GM12878 (cell line): ENCODE measurements at places on chromosomes 1 and 21.

DNA sequence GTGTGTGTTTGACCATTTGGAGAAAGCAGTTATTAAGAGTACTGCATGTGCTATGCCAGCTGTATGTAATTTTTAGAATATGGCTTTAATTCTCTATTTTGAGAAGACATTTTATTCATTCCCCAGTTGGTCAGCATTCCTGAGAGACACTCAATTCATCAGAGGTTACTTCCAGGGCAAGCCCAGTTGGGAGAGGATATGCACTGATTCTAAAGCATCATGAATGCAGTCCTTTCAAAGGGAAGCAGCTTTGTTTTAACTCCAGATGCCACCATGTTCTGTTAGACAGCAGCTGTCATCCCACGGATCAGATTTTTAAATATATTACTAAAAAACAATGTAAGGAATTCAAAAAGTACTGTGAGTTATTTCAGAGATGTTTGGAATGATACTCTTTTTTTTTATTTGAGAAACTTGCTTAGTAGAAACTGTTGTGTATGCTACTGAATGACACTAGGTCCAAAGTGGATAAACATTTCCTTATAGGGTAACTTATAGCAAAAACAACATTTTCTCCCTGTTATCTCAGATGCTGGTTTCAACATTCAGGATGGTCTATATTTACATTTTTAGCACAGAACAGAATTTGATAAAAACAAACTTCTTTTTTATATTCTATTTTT lies 149.5 kb upstream of the B3GALT2 start:
- no peaks in the 10 kb centered on the region for H3K36me3 ChIP-seq
- no peaks in the 10 kb centered on the region; the same call in 1 of the 2 replicates for H3K4me1 ChIP-seq
- H3K4me3 ChIP-seq = no peak overlapping the region
- no peak overlapping the region for H3K27ac ChIP-seq
- H3K27me3 ChIP-seq = no peaks in the 10 kb centered on the region

GRCh38 chr1:177927021-177927596 lies 42.7 kb downstream of the SEC16B start:
- DNase-seq = no peak
- H3K36me3 ChIP-seq = no peaks in the 10 kb centered on the region
- H3K4me1 ChIP-seq = no peaks in the 10 kb centered on the region
- H3K4me3 ChIP-seq = no peak overlapping the region
- H3K27me3 ChIP-seq = no peaks in the 10 kb centered on the region; the same call in 1 of the 2 replicates
- no peak overlapping the region for H3K27ac ChIP-seq

GRCh38 chr1:173646656-173647055 lies 11.5 kb downstream of the TEX50 start:
- no peak overlapping the region for H3K4me3 ChIP-seq
- DNase-seq = no peak
- H3K27me3 ChIP-seq = no peaks in the 10 kb centered on the region
- no peaks in the 10 kb centered on the region for H3K4me1 ChIP-seq

DNA sequence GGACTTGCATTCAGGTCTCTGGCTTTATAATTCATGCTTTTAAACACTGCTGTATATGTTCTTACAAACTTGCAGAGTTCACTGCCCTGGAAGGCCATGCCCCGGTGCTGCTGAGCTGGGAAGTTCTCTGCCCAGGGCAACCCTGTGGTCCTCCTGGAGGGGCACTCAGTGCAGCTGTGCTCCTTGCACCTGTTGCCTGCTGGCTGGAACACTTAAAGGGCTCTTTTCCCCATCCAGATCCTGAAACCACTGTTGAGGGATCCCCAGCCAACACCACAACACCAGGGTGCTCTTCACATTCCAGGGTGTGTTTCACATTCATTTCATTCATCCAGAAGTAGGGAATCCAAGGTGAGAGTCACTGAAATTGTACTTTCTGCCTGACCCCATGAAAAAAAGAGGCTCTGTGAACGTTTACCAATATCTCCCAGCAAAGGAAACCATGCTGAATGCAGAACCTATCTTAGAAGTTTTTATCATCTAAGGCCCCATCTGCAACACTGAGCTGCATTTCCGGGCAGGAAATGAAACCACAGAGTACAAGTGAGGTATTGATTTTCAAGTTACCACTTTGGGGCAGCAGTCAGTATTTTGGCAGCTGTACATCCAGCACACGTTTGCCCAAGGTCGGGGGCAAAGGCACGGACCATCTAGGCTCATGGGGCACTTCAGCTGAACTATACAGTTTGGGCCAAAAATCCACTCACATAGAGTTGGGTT lies 16.4 kb upstream of the KIAA0040 start:
- peak overlapping the region; percentile 78 for H3K27ac ChIP-seq
- peaks cover 27% of the 10 kb centered on the region for H3K4me1 ChIP-seq
- H3K36me3 ChIP-seq = no peaks in the 10 kb centered on the region
- H3K27me3 ChIP-seq = no peaks in the 10 kb centered on the region

GRCh38 chr1:170694172-170694926 lies 30.4 kb downstream of the PRRX1 start:
- H3K36me3 ChIP-seq = no peaks in the 10 kb centered on the region
- H3K4me1 ChIP-seq = no peaks in the 10 kb centered on the region
- no peak overlapping the region for H3K27ac ChIP-seq
- no peak overlapping the region for H3K4me3 ChIP-seq

DNA sequence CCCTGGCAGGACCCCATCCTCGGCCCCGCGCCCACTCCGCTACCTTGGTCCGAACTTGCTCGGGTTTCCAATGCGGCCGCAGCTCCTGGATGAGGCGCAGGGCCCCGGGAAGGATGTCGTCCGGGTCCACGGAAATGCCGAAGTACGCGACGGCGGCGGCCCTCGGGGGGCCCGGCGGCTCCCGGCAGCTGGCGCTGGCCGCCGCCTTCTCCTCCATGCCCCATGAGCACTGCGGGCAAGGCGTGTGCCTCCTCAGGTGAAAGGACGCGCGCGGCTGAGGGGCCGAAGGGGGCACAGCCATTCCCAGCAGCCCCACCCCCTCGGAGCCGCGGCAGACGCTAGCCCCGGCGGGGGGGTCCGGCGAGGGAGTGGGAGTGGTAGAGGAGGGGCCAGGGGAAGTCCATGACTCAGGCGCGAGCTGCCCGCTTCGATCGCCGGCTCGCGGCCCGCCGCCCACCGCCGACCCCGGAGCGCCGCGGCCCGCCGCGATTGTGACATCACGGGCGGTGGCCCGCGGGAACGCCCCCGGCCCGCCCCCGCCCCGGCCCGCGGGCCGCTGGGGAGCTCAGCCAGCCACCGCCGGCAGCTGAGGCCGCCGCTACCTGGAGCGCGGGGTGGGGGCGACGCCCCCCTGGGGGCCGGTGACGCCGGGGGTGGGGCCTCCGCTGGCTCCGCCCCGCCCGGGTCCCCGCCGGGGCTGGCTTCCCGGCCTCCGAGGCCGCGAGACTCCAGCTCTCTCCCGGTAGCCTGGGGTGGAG lies at the start of gene ETNK2:
ETNK2 (minus strand) TSS at position 493 of the 758 bp plus-strand sequence; CDS start at position 301, 192 bp downstream.
- H3K27me3 ChIP-seq = peaks cover 5% of the 10 kb centered on the region
- H3K36me3 ChIP-seq = no peaks in the 10 kb centered on the region
- DNase-seq = no peak
- no peak within 1 kb of the TSS for H3K4me3 ChIP-seq
- no peak within 1 kb of the TSS for H3K27ac ChIP-seq

GRCh38 chr1:232382671-232383070 lies 247.3 kb downstream of the SIPA1L2 start:
- no peak overlapping the region for H3K4me3 ChIP-seq
- no peak overlapping the region for H3K27ac ChIP-seq
- no peaks in the 10 kb centered on the region for H3K27me3 ChIP-seq
- no peaks in the 10 kb centered on the region for H3K4me1 ChIP-seq

DNA sequence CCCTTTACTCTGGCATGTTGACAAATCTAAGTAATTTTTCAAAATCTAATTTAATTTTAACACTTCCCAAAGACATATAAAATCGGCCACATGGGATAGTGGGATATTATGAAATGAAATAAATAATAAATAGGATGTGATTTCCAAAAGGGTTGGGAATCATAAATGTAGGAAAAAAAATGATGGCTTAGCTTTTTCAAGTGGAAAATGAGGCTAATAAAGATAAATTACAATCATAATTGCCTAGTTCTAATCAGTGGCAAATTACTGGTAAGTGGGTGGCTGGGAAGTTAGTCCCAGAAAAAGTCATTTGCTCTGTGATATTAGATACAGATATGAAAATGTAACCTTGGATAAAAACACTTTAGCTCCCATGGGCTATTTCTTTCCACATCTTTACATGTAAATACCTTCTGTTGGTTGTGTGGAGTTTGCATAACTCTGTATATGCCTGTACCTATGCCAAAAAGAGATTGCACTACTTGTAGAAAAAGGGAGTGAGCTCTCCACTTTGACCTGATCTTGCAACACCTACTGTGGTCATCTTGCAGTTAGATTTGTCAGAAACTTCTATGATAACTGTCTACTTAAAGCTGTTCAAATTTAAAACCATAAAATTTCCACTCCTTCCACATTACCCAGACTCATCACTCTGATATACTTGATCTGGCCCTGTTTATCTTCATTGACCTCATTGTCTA lies 284.6 kb upstream of the KAZN start:
- H3K36me3 ChIP-seq = no peaks in the 10 kb centered on the region
- H3K4me1 ChIP-seq = no peaks in the 10 kb centered on the region
- H3K4me3 ChIP-seq = no peak overlapping the region

- no peaks in the 10 kb centered on the region for H3K27me3 ChIP-seq
- H3K27ac ChIP-seq = no peak overlapping the region
- H3K4me3 ChIP-seq = peak overlapping the region; percentile 13; the same call in 1 of the 2 replicates
- no peak for DNase-seq
These were observed 5.4 kb downstream of the UBR4 start for GRCh38 chr1:19204446-19205266.

DNA sequence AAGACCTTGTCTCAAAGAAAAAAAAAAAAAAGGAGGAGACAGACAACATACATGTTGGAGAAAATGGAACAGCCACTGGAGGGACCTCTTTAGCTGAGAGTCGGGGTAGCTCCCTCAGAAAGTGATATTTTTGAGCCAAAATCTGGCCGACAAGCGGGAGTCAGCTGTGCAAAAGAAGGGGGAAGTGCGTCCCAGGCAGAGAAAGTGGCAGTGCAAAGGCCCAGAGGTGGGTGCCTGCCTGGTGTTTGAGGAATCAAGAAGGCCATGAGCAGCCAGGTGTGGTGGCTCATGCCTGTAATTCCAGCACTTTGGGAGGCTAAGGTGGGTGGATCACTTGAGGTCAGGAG lies 6.1 kb upstream of the CROCC start:
- no peak for DNase-seq
- H3K36me3 ChIP-seq = no peaks in the 10 kb centered on the region
- peaks cover 3% of the 10 kb centered on the region; the same call in 1 of the 2 replicates for H3K4me1 ChIP-seq

- H3K4me1 ChIP-seq = no peaks in the 10 kb centered on the region
- no peak for DNase-seq
- no peak overlapping the region for H3K27ac ChIP-seq
These were observed 646.3 kb downstream of the KIF26B start for GRCh38 chr1:245800901-245801605.

DNA sequence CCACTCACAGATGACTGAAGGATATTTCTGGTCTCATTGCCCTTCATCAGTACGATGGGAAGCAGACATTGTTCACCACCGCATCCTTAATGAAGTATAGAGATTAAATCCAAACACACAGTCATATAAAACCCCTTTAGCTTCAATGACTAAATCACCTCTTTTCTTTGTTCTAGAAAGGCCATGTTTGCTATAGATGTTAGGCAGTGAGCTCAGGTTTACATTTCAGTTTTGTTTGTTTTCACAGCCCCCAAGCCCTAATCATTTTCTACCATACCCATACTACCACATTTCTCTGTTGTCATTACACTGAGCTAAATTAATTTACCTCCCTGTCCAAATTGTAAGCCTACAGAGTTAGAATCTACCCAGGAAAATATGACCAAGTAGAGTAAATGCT lies 385.1 kb downstream of the NTNG1 start:
- no peaks in the 10 kb centered on the region for H3K36me3 ChIP-seq
- DNase-seq = no peak
- no peak overlapping the region for H3K27ac ChIP-seq
- H3K4me3 ChIP-seq = no peak overlapping the region
- H3K27me3 ChIP-seq = no peaks in the 10 kb centered on the region

GRCh38 chr21:45109831-45110492 lies 35.6 kb downstream of the ADARB1 start:
- peak overlapping the region; percentile 54; the same call in 1 of the 2 replicates for H3K4me3 ChIP-seq
- H3K27ac ChIP-seq = peak overlapping the region; percentile 74
- H3K36me3 ChIP-seq = no peaks in the 10 kb centered on the region
- H3K4me1 ChIP-seq = peaks cover 42% of the 10 kb centered on the region
- DNase-seq = peak; percentile 94
- no peaks in the 10 kb centered on the region; the same call in 1 of the 2 replicates for H3K27me3 ChIP-seq

DNA sequence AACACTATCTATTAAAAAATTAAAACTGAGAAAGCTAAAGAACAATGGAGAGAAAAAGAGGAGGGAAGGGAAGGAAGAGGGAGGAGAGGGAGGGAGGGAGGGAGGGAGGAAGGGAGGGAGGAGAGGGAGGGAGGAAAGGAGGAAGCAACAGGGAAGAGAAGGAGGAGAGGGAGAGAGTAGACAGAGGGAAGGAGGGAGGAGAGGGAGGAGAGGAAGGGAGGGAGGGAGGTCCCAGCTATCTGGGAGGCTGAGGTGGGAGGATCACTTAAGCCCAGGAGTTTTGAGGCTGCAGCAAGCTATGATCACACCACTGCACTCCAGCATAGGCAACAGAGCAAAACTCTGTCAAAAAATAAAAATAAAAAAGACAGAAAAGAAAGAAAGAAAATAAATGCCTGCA lies 16.5 kb downstream of the ZBTB17 start:
- 0 out of 2 replicates have a peak, but pooled peaks cover 3% of the 10 kb centered on the region for H3K36me3 ChIP-seq
- H3K4me3 ChIP-seq = no peak overlapping the region
- peaks cover 20% of the 10 kb centered on the region for H3K4me1 ChIP-seq
- DNase-seq = no peak

DNA sequence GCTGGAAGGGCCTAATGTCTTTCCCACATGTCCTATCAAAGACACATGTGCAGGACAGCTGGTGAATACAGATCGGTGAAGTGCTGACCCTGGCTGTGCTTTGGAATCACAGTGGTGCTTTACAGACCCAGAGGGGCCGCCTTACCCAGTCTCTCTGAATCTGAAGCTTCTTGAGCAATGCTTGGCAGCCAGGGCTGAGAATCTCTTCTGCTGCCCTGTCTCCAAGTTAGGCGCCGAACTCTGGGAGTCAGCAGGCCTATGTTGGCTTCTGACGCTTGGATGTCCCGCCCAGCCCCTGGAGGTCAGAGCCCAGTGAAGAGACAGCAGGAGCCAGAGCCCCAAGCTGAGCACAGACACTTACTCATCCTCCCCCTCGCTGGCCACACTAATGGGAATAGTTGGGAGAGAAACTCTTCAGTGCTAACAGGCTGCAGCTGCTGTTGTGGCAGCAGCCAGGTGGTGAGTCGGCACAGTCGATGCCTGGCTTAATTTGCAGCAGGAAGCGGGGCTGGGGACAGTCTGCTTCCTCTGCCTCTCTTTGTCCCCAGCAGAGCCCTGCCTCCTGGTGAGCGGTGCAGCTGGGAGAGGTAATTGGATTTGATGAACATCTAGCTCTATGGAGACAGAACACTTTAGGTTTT lies 68.1 kb downstream of the URB2 start:
- no peaks in the 10 kb centered on the region for H3K36me3 ChIP-seq
- H3K4me3 ChIP-seq = no peak overlapping the region
- H3K27me3 ChIP-seq = no peaks in the 10 kb centered on the region

GRCh38 chr1:153611356-153611755 lies 1.6 kb downstream of the S100A16 start:
- H3K36me3 ChIP-seq = no peaks in the 10 kb centered on the region
- H3K4me1 ChIP-seq = peaks cover 7% of the 10 kb centered on the region
- no peaks in the 10 kb centered on the region for H3K27me3 ChIP-seq
- no peak overlapping the region for H3K4me3 ChIP-seq
- no peak for DNase-seq
- H3K27ac ChIP-seq = no peak overlapping the region
